Caki2 (cell line): ENCODE measurements at places on chromosomes 7 and 10. TPM values are rescaled to one million over a fixed set of nuclear protein-coding genes. Genes with fewer than 3 reads are reported as not detected.

DNA sequence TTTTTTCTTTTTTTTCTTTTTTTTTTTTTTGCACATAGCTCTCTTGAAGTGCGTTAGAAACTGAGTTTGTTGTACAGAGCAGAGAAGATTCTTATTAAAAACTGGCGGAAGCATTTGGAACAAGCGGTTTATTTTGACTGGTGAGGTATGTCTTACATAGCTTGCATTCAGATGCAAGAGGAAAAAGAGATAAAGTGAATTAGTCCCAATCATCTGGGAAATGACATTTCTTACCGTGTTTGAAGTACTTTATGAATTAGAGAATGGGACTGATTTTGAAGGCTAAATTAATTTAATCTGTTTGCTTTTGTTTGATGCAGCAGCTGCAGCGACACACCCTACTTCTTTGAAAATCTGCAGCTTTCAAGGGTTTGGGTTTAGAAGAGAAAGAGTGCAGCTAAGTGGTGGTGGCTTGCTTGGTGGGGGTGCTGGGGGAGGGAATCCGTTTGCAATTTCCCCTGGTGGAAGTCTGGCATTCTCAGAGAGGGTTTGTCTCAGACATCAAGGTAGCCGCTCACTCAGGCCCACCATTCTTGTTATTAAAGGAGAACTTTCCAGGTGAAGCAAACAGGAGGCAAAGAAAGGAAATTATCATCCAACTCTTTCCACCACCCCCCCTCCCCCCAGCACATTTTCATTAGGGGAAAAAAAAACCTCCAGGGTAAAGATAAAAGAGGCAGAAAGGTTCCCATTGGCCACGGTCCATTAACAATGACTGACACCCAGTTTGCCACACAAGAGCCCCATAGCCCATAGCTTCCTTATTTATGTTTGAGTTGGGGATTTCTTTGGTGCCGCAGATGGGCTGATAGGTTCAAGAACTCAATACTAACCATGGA lies 231.7 kb downstream of the SKIDA1 start:
- peak; percentile 92 for DNase-seq

Gene HABP2
- 0.72 and 1.6 TPM in 2 replicates for total RNA-seq

DNA sequence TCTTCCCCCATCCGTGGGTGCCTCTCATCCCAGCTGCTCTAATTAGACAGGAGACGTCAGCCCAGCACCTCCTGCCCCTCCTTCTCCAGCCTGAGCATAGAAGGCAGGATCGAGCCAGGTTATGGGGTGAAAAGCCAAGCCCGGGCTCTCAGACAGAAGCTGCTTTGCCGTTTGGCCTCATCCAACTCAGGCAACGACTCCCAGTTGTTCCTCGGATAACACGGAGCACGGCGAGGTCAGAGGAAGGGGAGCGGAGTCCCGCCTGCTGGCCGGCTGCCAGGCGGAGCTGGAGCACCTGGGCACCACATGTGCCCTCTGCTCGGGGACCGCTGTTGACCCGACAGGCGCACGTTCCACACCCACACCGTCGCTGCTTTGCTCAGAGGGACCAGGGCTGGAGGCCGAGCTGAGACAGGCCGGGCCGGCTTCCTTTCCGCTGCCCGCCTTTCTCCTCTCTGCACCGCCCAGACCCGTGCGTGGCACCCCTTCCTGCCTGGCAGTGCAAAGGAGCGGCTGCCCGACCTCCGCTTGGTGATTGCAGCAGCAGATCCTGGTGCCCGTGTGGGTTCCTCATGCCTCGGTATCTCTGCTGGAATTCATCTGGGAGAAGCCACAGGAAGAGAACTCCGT lies 21.6 kb upstream of the UNCX start:
- no peak for DNase-seq

DNA sequence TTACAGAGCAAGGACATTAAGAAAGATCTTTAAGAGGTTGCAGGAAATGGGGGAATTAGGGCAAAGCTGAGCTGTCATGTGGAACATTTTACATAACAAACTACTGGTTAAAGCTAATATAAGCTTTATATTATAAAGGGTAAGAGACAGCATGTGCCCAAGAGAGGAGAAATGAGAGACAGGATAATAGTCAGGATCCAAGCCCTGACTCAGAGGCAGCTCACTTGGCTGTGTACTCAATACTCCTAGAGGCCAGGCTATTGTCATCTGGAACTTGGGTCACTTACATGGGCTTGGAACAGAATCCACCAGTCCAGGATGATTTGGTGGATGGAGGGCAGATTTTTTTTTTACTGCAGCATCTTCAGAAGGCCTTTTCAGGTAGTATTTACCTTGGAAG lies 418.6 kb upstream of the ZMIZ1 start:
- DNase-seq, result no peak

GRCh38 chr10:126910196-126910595 lies 5.0 kb downstream of the DOCK1 start:
- DNase-seq, result no peak

GRCh38 chr10:131928248-131929095 lies 27.7 kb downstream of the PPP2R2D start:
- no peak for DNase-seq

GRCh38 chr7:106588422-106589197 lies 72.3 kb downstream of the CCDC71L start:
- no peak for DNase-seq

DNA sequence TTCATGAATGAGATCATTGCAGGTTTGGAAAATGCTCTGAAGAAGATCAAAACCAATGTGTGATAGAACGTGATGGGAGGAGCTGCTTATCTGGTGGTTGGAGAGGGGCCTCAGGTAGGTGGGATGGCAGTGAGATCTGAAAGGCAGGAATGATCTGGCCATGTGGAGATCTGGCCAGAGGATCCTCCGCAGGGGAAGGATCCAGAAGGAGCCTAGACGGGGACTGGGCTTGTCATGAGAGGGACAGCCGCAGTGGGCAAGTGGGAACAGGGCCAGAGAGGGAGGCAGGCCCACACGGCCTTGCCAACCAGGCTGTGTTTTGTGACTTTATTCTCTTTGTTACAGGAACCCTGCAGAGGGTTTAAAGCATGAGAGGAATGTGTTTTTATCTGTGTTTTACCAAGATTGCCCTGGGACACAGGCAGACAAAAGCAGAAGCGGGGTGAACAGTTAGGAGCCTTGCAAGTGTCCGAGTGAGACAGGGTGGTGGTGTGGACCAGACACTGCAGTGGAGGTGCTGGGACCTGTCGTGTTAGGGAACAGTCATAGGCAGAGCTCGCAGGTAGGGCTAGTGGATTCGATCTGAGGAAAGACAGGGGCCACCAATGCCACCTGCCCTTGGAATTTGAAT lies 66.6 kb downstream of the TLL2 start:
- DNase-seq, result no peak

Gene SPOCK2
- total RNA-seq, result 0.41 and 1.1 TPM in 2 replicates

GRCh38 chr10:130956251-130956650 lies 355.3 kb downstream of the TCERG1L start:
- no peak for DNase-seq

- DNase-seq, result no peak
Observed at GRCh38 chr10:114387784-114388183, 16.5 kb downstream of the AFAP1L2 start.

DNA sequence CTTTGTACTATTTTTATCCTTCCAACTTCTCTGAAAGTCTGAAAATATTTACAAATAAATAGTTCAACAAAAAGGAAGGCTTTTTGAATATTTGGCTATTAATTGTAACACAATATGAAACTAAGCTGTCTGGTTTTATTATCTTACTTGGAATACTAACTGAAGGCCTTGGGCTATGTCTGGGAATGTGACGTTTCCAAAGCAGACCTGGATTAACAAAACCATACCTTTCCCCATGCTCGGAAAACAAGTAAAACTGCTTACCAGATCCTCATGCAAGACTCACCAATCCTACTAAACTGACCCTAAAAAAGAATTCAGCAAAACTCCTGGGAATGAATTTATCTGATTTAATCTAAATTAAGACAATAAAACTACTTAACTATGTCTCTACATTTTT lies 116.4 kb downstream of the ATE1 start:
- no peak for DNase-seq

GRCh38 chr7:40538281-40538680 lies 403.5 kb downstream of the SUGCT start:
- DNase-seq, result no peak

DNA sequence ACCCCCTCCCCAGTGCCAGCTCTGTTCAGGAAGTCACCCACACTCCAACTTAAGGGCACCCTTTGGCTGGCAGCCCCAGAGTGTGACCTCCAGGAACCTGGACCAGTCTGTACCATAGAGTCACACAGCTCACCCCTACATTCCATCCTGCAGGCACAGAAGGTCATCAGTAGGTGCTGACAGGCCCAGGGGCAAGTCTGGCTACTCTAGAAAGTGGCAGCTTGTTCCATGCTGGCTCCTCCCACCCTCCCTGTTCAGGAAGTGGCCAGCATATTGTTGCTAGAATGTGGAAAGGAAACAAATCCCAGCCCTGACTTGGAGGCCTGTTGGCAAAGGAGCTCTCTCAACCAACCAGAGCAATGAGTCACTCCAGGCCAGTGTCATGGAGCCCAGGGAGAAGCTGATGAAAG lies 3.2 kb upstream of the NCOA4 start:
- peak; percentile 67 for DNase-seq

GRCh38 chr7:50714857-50715256 lies 67.8 kb downstream of the GRB10 start:
- DNase-seq, result no peak

Gene ARHGAP22
- total RNA-seq, result 3.5 and 14.8 TPM in 2 replicates

Gene NPFFR1
- total RNA-seq, result not detected in 2 replicates

DNA sequence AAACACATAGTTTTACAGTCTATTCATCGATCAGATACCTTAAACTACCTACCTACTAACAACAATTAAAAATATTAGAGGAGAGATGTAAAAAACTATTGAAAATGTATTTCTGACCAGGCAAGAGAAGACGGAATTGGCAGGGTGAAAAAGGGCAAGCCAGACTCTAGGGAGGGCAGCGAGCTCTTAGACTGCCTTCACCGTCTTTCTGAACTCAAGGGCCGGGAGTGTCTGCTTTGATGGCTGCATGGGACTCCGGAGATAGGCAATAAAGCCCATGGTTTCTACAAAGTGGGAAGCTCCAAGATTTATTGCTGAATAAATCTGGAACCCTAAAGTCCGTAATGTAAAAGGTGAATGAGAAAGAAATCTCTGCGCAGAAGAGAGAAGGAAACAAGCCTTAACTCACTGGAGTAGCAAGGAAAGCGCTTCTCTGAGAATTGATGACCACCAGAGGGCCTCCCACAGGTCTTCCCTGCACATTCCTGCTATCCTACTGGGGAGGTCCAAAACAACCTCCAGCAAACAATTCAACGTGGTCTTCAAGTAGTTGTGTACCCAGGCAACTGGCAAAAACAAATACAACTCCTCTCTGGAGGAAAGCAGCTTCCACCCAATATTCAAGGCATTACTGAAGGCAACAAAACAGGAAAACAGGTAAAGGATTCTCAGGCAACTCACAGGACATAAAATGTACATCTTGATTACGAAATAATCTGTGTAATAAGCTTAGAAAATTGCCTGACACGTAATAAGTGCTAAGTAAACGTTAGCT lies 181.3 kb downstream of the SDK1 start:
- DNase-seq, result peak; percentile 43

Gene KCNH2
- 8.4 and 9.1 TPM in 2 replicates for total RNA-seq

DNA sequence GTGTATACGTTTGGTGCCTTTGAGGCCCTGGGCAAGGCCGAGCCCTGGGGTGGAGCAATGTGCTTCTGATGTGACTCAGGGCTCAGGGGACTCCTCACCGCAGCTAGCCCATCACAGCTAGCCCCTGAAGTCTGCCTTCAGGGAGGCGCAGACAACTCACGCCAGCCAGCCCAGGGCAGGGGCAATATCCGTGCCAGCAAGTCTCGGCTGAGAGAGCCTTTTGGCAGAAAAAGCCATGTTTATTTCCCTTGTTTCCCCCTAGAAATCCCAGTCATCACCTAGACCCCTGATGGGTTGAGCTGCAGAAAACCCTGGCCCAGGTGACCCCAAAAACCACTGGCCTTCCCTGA lies 90.4 kb downstream of the CHST15 start:
- DNase-seq, result no peak

Gene CREB5
- total RNA-seq, result 15.2 and 28.2 TPM in 2 replicates

- peak; percentile 68 for DNase-seq
Observed at GRCh38 chr10:6300106-6300783, 97.5 kb downstream of the PFKFB3 start.

- DNase-seq, result peak; percentile 67
Observed at GRCh38 chr7:115297656-115298055, 375.8 kb downstream of the MDFIC start.

DNA sequence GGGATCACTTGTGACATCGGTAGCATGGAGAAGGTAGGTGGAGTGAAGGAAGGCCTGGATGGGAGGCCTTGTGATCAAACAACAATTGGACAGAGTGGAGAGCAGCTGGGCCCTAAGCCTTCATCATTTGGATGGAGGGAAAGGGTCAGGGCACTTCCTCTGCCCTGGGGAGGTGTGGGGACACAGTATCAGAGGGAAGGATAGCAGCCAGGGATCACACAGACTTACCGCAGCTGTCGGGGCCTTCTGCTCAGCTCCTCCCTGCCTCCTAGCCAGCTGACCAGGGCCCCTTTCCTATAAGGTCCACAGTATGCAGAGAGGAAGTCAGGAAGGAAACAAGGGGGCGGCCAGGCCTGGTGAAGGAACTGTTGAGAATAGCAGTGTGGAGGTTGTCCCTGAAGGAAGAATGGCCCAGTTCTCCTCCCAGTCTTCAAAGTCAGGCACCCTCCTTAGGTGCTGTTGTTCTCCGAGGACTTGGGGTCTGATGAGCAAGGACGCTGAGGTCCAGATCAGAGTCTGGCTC lies 62.1 kb downstream of the ABCC2 start:
- no peak for DNase-seq

- no peak for DNase-seq
Observed at GRCh38 chr10:9091530-9092093, 1037.1 kb downstream of the GATA3 start.

Gene GRID2IP
- total RNA-seq, result not detected in 2 replicates

Gene OR6B1
- total RNA-seq, result not detected in 2 replicates

Gene ARL5B
- 9.0 and 15.2 TPM in 2 replicates for total RNA-seq

DNA sequence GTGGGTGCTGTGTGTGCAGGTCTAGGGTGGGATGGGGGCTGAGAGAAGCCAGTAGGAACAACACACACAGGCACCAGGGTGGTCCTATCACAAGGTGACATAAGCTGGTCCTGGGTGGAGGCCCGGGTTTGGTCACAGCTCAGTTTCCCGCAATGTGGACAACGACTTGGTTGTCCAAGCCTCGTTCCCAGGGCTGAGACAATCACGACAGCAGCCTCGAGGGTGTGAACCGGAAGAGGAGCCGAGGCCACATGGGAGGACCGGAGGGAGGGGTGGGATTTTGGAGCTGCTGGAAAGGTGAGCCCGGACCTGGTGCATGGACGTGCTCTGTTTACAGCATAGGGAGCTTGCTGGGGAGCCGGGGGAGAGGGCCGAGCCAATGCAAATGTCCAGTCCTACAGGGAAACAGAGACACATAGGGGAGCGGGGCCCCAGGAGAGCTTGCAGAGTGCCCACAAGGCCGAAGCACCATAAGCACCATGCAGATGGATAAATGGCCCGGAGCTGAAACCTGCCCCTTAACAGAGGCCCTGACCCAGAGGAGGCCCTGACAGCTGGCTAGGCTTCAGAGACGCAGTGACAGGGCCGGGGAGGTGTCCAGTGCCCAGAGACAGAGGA lies 92.8 kb downstream of the PRKAG2 start:
- no peak for DNase-seq
